ENCODE measurements at places on chromosomes 7 and 10.

GRCh38 chr10:75108684-75109458 lies 2.6 kb upstream of the SAMD8 start:
- DNase-seq: peak; percentile 51

DNA sequence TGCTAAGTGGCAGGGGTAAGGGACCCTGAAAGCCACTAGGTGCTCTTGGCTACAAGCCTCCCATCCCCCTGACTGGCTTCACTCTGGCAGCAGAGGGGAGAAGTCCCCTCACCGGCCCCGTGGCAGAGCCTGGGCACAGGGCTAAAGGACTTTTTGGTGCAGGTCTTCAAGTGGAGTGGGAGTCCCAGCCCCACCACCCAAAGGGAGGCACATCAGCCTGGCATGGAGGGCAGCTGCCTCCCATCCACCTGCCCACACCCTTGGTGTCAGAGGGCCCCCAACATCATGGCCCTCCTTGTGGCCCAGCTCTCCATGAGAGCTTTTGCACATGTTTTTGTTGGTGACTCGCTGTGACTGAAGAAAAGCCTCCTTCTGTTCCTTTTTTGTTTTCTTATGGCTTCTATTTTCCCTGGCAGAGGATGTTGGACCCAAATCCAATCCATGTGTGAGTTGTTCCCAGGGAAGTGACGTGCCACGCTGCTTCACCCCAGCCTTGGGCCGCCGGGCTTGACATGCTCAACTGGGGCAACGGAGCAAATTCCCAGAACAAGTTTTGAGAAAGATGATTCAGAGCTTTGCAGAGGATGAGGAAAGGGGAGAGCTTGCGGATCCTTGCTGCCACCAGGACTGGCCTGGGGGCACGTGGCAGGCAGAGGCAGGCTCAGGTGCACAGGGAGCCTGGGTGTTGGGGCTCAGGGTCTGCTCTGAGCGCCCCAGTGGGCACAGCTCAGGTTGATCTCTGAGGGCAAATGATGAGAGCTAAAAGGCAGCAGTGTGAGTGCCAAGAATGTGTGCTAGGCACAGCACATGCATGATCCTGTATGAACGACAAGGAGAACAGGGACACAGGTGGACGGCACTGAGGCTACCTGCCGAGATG lies 1.9 kb upstream of the AEBP1 start:
- no peak for DNase-seq

- no peak for DNase-seq
Measured at GRCh38 chr7:93115796-93116195, 2.0 kb downstream of the SAMD9 start.

- DNase-seq: no peak
Measured at GRCh38 chr10:71585564-71586290, 133.9 kb downstream of the C10orf105 start.

GRCh38 chr10:113965077-113965476 lies 78.6 kb upstream of the ADRB1 start:
- DNase-seq: no peak

DNA sequence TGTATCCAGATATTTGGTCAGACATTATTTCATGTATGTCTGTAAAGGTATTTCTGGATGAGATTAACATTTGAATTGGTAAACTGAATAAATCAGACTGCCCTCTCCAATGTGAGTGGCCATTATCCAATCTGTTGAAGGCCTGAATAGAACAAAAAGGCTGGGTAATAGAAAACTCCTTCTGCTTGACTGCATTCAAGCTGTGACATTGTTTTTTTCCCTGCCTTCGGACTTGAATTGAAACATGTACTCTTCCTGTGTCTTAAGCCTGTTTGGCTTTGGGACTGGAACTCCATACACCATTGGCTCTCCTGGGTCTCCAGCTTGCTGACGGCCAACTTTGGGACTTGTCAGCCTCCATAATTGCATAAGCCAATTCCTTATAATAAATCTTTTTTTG lies 36.0 kb upstream of the ARHGAP21 start:
- no peak for DNase-seq

DNA sequence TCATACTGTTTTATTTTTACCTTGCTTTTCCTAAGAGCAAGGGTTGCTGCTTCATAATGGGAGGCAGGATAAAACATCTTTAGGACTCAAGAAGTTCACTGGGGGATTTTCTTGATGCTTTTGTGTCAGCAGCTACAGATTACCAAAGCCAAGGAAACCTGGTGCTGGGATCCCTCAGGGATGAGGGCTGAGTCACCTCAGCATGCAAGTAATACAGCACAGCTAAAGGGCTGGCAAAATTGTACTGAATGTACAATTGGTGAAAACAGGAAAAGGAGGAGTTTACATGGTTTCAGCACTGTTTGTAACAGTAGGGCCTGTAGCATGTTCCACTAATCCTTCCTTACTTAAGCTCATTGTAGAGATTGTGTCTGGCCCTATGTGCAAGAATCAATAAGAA lies 1056.8 kb downstream of the SORCS1 start:
- no peak for DNase-seq

DNA sequence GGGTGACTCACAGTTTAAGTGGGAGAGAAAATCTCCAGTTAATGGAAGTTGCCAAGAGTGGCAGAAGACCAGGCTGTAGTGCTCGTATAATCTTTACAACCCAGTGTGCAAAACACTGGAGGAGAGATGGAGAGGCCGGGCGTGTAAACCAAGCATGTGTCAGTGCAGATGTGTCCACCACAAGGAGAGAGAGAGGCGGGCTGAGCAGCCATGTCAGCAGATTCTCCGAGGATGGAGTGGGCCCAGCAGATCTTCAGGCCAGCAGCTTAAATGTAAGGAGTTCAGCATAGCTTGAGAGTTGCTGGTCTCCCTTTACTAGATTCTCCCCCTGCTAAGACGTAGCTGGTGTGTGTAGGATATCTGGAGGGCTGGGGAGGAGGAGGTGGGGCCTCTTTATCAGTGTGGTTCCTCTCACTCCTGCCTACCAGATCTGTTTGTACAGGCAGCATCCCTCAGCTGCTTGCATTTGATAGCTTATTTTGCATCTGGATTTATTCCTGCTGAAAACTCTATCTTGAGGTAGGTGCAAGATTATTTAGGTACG lies 13.7 kb downstream of the BPGM start:
- no peak for DNase-seq
